ENCODE measurements at places on chromosomes 3 and 15.

DNA sequence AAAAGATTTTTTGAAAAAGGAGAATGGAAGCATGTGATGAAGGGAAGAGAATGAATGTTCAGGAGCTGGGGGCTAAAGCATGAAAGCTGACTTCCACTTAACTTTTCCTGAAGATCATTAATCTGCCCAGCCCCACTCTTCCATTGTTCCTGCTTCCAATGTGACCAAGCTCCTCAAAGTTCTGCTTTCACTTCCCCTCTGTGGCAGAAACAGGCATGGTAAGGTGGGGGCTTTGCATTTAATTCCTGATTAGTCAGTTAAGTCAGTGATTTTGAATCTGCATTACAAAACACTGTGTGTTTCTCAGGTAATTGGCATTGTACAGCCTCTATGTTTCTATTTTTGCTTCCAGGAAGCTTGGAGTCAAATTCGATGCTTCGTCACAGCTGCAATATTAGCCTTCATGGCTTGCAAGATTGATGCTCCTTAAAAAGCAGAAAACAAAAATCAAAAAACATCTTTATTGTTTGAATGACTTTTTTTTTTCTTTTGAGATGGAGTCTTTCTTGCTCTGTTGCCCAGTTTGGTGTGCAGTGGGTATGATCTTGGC, 7.3 kb upstream of the TM6SF1 start:
- DNase-seq = no peak

- no peak for DNase-seq
Observed at GRCh38 chr3:190865828-190866227, 3.3 kb upstream of the GMNC start.

- DNase-seq = no peak
Observed at GRCh38 chr3:143849854-143850549, 1.7 kb upstream of the SLC9A9 start.

DNA sequence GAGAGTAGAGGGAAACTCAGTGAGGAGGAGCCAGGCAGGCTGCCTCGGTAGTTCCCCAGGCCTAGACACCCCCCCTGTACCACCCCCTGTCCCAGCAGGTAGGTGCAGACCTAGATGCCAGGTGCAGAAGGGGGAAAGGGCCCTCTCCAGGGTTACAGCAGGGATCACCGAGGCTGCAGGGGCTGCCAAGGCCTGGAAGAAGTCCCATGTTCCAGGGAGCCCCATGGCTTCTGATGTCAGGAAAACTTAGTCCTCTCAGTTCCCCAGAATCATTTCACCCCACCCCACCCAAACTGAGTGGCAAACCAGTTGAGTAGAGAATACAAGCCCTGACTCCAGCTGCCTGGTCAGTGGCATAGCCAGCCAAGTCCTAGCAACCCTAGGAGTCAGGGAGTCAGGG, 7.4 kb upstream of the SEMA3B start:
- DNase-seq = no peak

DNA sequence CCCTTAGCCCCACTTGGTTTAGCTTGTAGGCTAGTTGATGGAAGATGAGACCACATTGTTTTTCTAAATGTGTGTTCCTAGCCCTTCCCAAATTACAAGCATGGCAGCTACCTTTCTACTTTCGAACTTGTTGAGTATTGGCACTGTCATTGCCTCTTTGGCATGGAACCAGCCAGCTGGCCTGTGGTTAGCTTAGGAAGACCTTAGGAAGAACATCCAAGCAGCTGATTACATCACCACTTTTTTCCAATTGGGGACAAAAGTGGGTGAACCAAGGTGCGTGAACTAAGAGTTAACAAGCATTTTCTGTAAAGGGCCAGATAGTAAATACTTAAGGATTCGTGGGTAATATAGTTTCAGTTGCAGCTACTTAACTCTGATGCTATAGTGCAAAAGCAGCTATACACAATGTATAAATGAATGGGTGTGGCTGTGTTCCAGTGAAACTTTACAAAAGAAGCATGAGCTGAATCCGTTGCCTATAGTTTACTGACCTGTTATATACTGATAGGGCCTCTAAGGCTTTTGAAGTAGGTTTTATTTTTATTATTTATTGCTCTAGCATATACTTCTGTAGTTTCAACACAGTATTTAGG, 8.5 kb downstream of the KLHL18 start:
- no peak for DNase-seq

All from naive thymus-derived CD8-positive, alpha-beta T cell (primary cell).